ENCODE measurements at places on chromosomes 3 and 15.

DNA sequence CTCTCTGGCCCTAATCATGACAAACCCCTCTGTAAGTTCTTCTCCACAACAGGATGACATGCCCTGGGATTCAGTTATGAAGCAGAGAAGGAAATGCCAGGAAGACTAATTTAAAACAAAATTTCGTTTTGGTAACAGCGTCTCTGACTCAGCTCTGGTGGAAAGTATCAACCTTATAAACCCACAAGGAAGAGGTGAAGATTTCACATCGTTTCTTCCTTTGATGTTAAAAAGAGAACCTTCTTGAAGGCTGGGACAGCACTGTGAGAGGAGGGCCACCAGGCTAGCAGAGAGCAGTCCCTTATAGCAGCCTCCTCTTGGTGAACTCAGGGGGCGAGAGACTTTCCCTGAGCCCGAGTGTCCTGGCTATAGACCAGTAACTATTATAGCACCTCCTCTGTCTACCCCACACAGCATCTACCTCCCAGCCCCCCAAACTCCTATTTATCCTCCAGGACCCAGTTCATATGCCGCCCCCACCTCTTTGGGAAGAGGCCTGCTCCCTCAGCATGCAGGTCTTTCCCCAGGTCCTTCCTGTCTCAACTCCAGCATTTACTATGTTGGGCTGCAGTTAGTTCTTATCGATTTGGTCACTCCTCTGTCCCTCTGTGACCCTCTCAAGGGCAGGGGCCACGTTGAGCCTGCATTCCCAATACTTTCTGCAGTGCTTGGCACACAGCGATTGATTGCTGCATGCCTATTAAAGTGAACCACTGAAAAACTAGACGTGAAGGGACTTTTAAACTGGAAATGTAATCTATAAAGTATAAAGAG, 321.5 kb upstream of the ICE2 start:
- DNase-seq: no peak

GRCh38 chr3:53067567-53067966, 21.7 kb upstream of the SFMBT1 start:
- no peak for DNase-seq

DNA sequence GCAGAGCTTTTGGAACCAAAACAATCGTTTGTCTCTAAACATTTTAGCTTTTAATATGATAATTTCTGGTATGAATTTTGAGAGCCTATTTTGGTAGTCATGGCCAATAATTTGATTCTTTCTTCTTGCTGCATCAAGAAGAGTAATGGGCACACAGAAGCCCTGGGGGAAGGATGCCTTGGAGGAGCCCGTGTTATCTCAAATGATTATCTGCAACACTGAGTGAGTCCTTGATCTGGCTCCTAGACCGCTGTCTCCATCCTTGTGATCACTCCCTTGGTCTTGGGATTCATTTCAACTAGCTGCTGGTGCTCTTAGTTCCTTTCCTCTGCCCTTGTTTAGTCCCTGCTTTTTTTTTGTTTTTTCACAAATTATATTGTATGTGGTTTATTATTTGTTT, 77.9 kb upstream of the CCNL1 start:
- no peak for DNase-seq

GRCh38 chr15:52488830-52489229, 39.9 kb downstream of the MYO5A start:
- DNase-seq: no peak

DNA sequence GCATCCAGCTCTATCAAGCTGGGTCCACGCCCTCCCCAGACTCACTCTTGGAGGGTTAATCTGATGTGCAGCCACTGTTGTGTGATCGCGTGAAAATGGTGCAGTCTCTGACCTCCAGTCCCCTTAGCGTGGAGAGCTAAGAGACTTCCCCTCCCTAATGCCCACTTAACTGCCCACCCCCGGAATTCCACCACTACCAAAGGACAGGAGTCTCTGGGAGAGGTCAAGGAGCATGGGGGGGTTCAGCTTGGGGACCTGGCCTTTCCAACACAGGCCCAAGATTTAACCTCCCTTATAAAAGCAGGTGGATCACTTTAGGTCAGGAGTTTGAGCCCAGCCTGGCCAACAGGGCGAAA, 48.8 kb downstream of the CCDC12 start:
- DNase-seq: no peak

- no peak for DNase-seq
Measured at GRCh38 chr3:195573611-195574496, 9.9 kb downstream of the APOD start.

Data from GM23338 (cell line).